ENCODE measurements at places on chromosomes 2 and 18.

- no peak for DNase-seq
Observed at GRCh38 chr2:3608373-3609278, 13.7 kb downstream of the COLEC11 start.

GRCh38 chr2:100755441-100755840 is 64.5 kb upstream of the NPAS2 start:
- DNase-seq: no peak

DNA sequence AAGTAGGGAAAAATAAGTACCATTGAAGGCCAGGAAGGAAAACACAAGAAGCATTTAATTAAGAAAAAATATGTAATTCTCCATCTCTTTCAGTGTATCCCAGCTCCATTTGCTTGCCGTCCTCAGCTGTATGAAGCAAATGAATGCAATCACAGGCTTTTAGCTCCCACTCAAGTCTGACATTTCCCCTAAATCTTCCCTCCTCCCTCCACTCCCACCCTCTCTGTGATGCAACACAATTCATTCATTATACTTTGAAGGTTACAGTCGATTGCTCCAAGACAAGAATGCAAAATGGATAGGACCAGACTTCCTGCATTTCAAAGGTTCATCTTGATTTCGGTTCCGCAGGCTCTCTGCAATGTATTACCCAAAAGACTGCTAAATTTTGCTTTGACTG is 172.7 kb upstream of the SERPINE2 start:
- DNase-seq: no peak

- no peak for DNase-seq
Observed at GRCh38 chr2:9030190-9030589, 26.7 kb upstream of the MBOAT2 start.

GRCh38 chr2:40244675-40245074 is 207.2 kb downstream of the SLC8A1 start:
- no peak for DNase-seq

- DNase-seq: no peak
Observed at GRCh38 chr2:133579274-133579673, 11.0 kb upstream of the NCKAP5 start.

GRCh38 chr2:168233726-168234406 is 13.5 kb downstream of the STK39 start:
- no peak for DNase-seq

Measured in stimulated activated CD8-positive, alpha-beta memory T cell treated with anti-CD3 and anti-CD28 coated beads, Interleukin-7, amount 100 ng/mL, for 24 hours (primary cell).